ENCODE measurements at places on chromosomes 3 and 15. TPM values are rescaled to one million over a fixed set of nuclear protein-coding genes. Genes with fewer than 3 reads are reported as not detected.

CCDC191 gene
- 0.49 TPM for total RNA-seq

ACKR2 gene
- total RNA-seq = 0.89 TPM

SLC24A5 gene
- not detected for total RNA-seq

ANKRD28 gene
- 41.5 TPM for total RNA-seq

GRK7 gene
- not detected for total RNA-seq

CILP gene
- total RNA-seq = not detected

KCNH8 gene
- total RNA-seq = under 0.01 TPM

CYP1A2 gene
- not detected for total RNA-seq

ITGA11 gene
- 7.8 TPM for total RNA-seq

MYL3 gene
- total RNA-seq = 8.5 TPM

BCHE gene
- total RNA-seq = 1.1 TPM

CSTA gene
- not detected for total RNA-seq

FSTL1 gene
- 223 TPM for total RNA-seq

LMAN1L gene
- not detected for total RNA-seq

DUOXA2 gene
- not detected for total RNA-seq

METTL6 gene
- 13.0 TPM for total RNA-seq

FEZF2 gene
- not detected for total RNA-seq

FBLN2 gene
- total RNA-seq = 5.9 TPM

STRIT1 gene
- not detected for total RNA-seq

CCDC13 gene
- 0.25 TPM for total RNA-seq

ESYT3 gene
- 1.6 TPM for total RNA-seq

ANKRD63 gene
- total RNA-seq = not detected

TMEM212 gene
- total RNA-seq = not detected

ZNF770 gene
- total RNA-seq = 14.0 TPM

EIF3J gene
- total RNA-seq = 30.3 TPM

CCK gene
- not detected for total RNA-seq

HDC gene
- total RNA-seq = not detected

TGM4 gene
- total RNA-seq = 0.65 TPM

TRIM42 gene
- total RNA-seq = not detected

SLC2A2 gene
- 1.9 TPM for total RNA-seq

MASP1 gene
- total RNA-seq = not detected

SLCO2A1 gene
- 2.4 TPM for total RNA-seq

CLEC3B gene
- not detected for total RNA-seq

FAM107A gene
- total RNA-seq = 0.13 TPM

NMD3 gene
- total RNA-seq = 28.5 TPM

NDN gene
- 56.5 TPM for total RNA-seq

HRG gene
- not detected for total RNA-seq

CLDN16 gene
- 0.16 TPM for total RNA-seq

CKMT1B gene
- total RNA-seq = 0.89 TPM

KIF23 gene
- 4.4 TPM for total RNA-seq

THRB gene
- total RNA-seq = 13.4 TPM

SSUH2 gene
- total RNA-seq = 0.63 TPM

KNG1 gene
- total RNA-seq = not detected

SPRED1 gene
- total RNA-seq = 12.9 TPM

ZKSCAN7 gene
- 4.9 TPM for total RNA-seq

MCF2L2 gene
- total RNA-seq = 0.76 TPM

TXNRD3 gene
- 11.5 TPM for total RNA-seq

INKA1 gene
- 0.76 TPM for total RNA-seq

ISLR gene
- total RNA-seq = 2.8 TPM

AP2M1 gene
- total RNA-seq = 383 TPM

CAPN3 gene
- 1.9 TPM for total RNA-seq

PEX11A gene
- total RNA-seq = 4.7 TPM

ERICH6 gene
- not detected for total RNA-seq

ARNT2 gene
- total RNA-seq = 17.0 TPM

FBXL22 gene
- total RNA-seq = 0.63 TPM
